ENCODE measurements at places on chromosomes 13 and 19.

DNA sequence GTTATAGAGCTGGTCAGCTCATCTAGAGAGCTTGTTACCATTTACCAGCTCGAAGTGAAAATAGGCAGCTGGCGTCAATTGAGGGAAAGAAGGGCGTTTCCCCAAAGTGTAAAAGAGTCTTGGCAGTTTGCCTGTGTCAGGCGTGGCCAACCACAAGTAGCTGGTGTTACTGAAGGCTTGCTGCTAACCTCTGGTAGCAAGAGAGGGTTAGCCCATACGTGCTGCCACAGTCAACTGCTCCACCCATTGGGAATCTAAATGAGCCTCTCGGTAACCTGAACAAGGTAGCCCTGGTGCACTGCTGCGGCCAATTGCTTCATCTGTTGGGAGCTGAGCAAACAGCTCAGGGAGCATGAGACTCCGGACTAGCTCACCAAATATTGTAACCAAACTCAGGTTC, 314.9 kb upstream of the SLITRK5 start:
- DNase-seq, result no peak

DNA sequence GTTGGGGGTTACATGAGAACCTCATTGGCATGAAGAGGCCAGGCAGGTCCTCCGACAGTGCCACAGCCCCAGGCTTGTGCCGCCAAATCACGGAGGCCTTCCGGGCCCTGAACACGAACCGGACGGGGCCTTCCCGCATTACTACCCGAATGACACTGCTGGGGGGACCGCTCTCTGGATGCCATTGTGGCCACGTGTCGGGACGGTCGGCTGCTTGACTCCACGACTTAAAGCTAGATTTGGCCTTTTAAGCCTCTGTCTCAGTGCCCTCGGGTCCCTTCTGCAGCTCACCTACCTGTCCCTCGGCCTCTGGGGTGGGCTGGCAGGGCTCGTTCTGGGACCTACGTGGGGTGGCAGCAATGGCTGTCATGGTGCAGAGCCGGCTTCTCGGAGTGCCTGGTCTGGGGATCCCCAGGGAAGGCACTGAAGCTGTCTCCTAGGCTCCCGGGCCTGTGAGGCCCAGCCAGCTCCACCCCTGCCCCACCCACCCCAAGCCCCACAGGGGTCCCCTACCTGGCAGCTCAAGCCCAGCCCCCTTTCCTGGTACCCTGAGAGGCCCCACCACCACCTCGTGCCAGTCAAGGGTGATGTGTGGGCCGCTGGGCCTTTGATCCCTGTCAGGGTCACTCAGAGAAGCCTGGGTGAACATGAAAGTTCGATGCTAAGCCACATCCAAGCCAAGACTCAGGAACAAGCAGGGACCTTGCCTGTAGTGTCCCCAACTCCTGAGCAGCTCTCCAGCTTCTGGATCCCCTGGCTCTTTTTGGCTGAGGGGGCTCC, 245.8 kb upstream of the SGCG start:
- DNase-seq, result no peak

GRCh38 chr13:23622985-23623384, 52.8 kb downstream of the TNFRSF19 start:
- DNase-seq, result no peak

DNA sequence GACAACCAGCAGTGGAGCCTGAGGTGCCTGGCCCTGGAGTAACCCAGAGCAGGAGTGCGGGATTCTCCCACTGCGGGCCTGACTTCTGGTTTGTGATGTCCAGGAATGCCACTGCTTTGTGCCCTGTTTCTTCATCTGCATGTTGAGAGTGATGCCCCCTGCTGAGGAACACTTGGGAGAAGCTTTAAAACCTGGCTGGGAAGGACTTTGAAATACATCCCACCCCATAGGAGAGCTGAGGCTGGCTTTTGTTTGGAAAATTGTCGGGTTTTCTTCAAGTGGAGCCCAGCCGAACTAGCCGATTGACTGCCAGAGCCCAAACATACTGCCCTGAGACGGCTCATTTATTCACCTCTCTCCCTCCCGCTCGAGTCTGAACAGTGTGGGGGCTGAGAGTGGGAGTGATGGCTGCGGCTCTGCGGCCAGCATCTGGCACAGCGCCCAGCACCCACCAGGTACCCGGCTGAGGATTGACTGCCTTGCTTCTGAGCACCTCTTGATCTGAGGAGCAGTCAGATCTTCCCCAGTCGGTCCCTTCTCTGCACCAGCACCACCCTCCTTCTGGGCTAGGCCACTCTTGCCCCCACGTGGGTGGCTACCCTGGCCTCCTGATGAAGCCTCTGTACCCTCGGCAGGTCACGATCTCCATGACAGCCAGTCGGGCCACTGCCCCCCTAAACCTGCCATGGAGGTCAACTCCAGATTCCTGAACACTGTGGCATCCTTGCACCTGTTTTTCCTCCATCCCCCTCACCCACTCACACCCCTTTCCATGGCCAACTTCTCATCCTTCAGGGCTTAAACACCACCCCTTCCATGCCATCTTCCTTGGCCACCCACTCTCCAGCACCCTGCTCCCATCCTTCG, 148.9 kb downstream of the SIPA1L3 start:
- no peak for DNase-seq

DNA sequence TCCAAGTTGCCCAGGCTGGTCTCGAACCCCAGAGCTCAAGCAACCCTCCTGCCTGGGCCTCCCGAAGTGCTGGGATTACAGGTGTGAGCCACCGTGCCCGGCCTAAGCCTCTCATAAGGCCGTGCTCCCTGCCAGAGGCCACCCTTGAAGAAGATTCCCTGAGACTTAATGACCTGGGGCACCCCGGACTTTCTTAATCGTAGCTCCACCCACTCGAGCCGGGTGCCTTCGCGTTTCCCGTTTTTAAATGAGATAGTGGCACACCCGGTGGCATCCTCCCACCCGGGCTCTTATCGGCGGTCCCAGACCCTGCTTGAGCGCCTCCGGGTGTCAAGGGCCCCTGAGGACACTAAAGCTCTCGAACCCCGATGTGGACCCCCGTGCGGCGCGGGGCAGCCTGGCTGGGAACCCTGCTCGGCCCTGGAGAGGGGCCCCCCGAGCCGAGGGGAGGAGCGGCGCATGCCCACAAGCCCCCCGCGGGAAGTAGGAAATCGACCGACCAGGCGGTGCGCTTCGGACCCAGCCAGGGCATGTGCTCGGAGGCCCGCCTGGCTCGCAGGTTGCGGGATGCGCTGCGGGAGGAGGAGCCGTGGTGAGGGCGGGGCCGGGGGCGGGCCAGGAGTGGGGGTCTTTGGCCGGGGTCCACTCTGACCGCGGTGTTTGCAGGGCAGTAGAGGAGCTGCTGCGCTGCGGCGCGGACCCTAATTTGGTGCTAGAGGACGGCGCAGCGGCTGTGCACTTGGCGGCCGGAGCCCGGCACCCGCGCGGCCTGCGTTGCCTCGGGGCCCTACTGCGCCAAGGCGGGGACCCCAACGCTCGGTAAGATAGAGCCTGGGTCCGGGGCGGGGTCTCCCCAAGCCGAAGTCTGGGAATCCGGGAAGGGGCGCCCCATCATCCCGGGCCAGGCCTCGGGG, at the start of gene ANKLE1:
Gene ANKLE1, plus strand, starts transcription at position 511 of the 914 bp plus-strand sequence. Its CDS starts 20 bp downstream, at position 531.
- no peak for DNase-seq

- no peak for DNase-seq
Observed at GRCh38 chr13:22024381-22024994, 353.6 kb downstream of the FGF9 start.

DNA sequence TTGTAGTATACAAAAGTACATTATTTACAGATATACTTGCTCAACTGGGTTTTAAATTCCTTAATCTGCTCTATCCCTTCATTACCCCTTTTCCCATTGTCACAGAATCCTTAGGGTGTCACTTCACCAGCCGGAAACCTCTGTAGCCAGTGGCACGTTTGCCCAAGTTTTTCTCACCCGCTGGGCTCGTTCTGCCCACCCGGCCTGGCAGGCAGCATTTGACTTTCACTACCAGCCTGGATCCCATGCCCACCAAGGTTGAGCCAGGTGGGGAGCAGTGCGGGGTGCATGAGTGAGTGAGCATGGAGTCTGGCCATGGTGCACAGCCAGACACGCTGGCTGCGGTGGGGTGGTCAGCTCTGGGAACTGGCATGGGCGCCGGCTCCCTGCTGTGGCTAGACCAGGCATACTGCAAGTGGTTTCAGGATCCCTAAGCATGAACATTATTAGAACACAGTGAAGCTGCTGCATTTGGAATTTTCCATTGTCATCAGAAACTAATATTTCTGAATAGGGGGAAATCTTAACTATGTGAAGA, 98.3 kb downstream of the NALCN start:
- DNase-seq, result no peak

GRCh38 chr13:98945863-98946605, 31.8 kb downstream of the DOCK9 start:
- DNase-seq, result no peak

DNA sequence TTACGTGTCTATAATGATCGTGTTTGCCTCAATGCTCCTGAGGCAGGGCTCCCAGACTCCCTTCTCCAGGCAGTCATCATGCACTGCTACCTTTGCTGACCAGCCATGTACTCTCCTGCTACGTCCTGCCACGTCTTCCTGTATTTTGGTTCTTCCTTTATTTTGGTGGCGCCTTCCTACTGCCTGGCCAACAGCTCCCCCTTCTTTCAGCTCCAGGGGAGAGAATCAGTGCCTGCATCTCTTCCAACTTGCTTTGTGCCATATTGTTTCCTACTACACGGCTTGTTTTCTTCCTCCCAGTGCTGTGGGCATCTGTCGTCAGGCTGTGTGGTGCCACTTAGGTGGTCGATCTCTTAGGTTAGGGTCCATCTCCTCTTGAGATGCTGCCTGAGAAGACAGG, 96.2 kb downstream of the FGF9 start:
- no peak for DNase-seq

All from urinary bladder (tissue), 4 donors.